ENCODE measurements at places on chromosomes 13 and 19.

DNA sequence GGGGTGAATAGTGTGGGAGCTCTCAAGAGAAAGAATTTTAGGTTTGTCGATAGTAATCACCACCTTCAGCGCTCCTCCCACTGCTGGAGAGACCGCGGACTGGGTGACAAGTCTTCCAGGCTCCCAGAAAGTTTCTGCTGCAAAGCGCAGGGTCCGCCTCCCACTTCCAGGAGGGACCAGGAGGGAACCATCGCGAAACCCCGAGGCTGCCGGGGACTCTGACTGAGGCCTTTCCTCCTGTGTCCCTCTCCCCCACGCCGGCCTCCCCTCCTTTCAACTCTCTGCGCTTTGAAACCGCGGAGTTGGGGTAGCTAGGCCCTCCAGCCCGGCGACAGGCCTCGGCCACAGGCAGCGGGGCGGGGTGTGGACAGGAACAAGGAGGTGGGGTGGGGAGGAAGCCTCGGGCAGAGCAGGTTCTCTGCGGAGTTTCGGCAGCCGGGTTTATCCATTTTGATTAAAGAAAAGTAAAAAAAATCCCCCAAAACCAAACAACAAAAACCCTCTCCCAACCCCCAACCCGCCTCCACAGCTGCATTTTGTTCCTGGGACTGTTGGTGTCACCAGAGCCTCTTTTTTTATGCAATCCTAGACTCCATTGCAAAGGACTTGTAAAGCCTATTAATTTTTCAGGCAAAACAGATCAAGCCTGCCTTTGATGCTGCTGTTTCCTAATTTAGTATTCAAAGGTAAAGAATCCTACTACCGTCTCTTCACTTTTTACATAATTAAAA is 157.2 kb downstream of the TM9SF2 start:
- DNase-seq = no peak

GRCh38 chr13:31055589-31055988 is 106.1 kb downstream of the HSPH1 start:
- no peak for DNase-seq

GRCh38 chr19:7657131-7657751 is 11.6 kb upstream of the RETN start:
- peak; percentile 94 for DNase-seq

GRCh38 chr19:18153556-18154134 is 682 bp downstream of the PIK3R2 start:
- no peak for DNase-seq

GRCh38 chr13:80047406-80047805 is 293.5 kb downstream of the SPRY2 start:
- DNase-seq = no peak

DNA sequence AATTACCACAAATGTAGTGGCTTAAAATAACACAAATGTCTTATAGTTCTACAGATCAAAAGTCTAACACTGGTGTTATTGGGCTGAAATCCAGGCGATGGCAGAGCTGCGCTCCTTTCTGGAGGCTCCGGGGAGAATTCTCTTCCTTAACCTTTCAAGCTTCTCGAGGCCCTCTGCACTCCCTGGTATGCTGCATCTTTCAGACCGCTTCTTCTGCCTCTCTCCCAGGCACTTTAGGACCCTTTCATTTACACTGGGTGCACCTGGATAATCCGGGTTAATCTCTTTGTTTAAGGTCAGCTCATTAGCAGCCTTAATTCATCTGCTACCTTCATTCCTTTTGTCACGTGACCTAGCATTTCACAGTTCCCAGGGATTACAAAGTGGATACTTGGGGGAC is 211.3 kb upstream of the RFC3 start:
- DNase-seq = peak; percentile 3

- no peak for DNase-seq
Measured at GRCh38 chr13:43331672-43332071, 308.3 kb downstream of the DNAJC15 start.

DNA sequence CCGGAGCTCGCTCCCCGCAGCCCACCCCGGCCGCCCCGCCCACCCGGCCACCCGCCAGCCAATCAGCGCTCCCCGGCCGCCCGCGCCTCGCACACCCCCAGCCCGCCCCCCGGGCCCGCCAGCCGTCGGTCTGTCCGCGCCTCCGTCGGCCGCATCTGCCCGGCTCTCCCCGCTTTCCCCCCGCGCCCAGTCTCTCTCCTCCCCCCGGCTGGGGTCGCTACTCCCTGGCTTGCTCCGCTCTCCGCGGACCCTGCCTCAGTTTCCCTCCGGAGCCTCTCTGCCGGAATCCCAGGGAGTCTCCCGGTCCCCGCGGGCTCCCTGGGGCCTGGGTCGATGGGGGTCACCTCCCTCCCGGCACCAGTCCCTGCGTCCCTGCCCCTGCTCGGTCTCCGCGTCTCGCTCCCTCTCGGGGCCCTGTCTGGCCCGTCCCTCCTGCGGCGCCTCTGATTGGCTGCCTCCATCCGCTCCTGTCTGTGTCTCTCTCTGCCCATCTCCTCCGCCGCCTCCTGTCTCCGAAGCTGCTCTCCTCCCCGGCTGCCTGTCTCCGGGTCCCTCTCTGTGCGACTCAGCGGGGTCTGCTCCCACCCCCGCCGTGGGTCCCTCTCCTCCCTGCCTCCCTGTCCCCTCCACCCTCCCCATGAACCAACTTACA is 484 bp downstream of the IL11 start:
- no peak for DNase-seq

DNA sequence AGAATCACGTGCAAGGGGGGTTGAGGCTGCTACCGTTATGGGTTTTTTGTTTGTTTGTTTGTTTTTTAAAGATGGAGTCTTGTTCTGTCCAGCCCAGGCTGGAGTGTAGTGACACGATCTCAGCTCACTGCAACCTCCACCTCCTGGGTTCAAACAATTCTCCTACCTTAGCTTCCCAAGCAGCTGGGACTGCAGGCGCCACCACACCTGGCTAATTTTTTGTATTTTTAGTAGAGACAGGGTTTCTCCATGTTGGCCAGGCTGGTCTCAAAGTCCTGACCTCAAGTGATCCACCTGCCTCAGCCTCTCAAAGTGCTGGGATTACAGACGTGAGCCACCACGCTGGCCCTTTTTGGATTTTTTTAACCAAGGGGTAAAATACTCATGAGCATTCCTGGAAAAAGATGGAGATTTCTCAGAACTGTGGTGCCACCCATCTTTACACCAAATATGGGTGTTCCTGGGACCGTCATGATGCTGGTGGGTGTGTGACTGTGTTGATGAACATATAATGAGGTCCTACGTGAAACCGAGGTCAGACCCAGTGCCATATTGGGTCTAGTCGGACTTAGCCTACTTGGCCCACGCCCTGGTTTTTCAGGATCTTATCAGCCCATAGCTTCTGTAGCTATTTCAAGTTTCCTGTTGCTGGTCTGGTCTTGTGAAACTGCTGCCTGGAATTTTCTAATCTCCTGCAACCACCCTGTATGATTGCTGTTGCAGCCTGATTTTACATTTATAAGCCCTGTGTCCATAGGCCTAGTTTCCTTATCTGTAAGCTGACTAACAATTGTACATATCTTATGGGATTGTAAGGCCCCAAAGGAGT is 6.2 kb downstream of the PPP1R15A start:
- DNase-seq = peak; percentile 88
